Fibroblast of the aortic adventitia (primary cell): ENCODE measurements at places on chromosomes 16 and 17.

- DNase-seq: no peak
Observed at GRCh38 chr16:88610909-88611812, 27.2 kb upstream of the IL17C start.

DNA sequence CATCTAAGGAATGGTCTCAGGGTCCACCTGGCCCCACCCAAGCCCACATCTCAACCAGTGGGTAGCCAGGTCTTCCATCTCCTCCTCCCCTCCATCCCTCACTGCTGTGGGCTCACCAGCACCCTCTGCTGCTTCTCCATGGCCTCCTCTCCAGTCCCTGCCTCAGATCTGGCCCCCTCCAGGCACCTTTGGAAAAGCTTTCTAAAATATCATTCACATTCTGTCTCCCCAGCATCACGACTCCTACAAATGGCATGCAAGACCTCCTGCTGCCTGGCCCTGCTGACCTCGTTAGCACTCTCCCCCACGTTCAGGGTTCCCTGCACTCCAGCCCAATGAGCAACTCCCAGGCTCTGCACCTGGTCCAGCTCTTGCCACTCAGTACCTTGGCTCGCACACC, 13.7 kb downstream of the GLP2R start:
- DNase-seq: no peak

- DNase-seq: no peak
Observed at GRCh38 chr17:34110315-34110714, 144.8 kb upstream of the CCL2 start.

GRCh38 chr16:84065536-84066132, 23.0 kb upstream of the SLC38A8 start:
- DNase-seq: peak; percentile 72

GRCh38 chr16:82027629-82028064, 7.4 kb upstream of the HSD17B2 start:
- DNase-seq: no peak

DNA sequence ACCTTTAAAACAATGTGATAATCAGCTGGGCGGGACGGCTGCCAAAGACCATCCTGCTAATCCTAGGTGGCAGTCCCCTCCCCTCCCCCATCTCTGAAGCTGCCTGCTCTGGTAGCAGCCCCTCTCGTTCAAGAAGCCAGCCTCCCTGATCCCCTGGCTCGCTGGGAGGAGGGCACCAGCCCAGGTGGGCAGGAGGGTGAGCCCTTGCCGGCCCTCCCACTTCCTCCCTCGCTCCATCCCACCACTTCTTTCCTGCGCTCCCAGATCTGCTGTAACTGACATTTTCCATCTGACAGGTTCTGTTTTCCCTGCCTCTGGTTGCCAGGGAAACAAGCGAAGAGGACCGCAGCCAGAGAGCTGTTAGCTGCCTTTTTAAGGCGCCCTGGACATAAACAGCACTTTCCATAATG, 155.7 kb upstream of the TNRC6C start:
- DNase-seq: peak; percentile 29

DNA sequence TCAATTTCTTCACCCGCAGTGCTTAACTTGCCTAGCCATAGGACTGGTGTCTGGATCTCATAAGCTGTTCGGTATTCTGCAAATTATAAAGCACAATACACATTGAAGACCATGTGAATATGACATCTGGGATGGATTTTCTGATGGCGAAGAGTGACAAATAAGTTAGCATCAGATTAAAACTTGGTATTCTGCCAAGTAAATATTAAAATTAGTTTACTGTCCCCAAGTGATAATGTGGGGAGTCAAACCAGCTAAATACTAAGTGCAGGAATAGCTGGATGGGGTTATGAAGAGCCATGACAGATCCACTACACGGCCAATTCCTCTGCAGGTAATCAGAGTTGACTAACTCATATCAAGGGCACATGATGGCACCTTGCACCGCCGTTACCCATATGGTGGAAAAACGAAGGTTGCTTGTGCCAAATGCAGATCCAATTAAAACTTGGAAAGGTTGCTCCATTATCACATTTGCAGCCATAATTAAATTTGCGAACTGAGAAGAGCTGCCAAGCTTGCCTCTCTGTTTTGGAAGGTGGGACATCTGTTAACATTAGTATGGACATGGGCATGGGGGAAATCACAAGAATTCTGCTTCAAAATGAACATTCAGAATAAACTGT, 114.9 kb upstream of the TOM1L1 start:
- DNase-seq: no peak

DNA sequence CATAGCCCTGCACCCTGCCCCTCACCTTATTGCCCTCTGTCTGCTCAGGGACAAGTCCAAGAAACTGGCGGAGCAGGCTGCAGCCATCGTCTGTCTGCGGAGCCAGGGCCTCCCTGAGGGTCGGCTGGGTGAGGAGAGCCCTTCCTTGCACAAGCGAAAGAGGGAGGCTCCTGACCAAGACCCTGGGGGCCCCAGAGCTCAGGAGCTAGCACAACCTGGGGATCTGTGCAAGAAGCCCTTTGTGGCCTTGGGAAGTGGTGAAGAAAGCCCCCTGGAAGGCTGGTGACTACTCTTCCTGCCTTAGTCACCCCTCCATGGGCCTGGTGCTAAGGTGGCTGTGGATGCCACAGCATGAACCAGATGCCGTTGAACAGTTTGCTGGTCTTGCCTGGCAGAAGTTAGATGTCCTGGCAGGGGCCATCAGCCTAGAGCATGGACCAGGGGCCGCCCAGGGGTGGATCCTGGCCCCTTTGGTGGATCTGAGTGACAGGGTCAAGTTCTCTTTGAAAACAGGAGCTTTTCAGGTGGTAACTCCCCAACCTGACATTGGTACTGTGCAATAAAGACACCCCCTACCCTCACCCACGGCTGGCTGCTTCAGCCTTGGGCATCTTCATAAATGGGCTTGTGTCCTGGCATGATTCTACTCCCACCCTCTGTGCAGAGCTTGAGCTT, 6.3 kb upstream of the NFATC3 start:
- DNase-seq: no peak

DNA sequence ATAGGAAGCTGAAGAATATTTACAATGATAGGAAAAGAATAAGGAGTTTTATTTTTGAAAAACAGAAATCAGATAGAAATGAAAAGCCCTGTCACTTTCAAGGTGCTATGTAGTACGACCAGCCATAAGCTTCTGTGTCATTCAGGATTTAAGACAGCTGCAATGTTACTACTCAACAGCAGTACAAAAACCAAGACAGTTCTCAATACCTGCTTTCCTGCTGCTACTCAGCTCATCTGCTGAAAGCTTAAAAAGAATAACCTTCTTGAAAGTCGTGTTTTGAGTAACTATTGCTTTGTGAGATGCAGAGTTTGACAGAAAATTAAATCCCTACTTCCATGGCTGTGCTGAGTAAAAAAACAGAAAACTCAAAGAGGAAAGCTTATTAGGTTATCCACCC, 8.7 kb downstream of the GRB2 start:
- no peak for DNase-seq

DNA sequence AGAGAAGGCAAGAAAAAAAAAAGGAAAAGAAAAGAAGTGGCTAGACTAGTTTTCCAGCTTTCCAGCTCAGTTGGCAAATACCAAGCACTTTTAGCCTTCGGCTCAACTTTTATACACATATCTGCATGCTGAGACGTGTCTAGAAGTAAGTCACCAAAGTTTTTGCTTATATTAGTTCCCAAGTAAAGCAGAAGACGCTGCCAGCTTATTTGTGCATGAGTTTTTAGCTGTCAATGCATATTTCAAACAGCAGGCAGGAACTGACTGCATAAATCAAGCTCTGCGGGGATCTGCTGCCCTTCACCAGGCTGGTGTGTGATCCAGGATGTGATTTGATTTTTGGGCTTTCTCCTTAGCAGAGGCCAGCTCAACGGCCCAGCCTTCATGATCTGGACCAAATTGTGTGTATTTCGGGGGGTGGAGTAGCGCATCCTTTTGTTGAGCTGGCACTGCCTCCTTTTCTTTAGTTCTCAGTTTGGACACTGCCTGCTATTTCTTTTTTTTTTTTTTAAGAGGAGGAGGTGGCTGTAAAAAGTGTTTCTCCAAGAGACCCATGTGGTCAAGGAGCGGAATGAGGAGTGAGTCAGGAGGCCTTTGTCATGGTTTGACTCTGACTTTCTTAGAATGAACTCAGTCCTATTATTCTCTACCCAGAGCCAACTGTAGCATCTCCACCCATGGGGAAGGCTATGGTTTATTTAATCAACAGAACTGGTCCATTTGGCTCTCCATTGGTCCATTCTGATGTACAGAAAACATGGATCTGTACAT, 162.6 kb upstream of the XYLT1 start:
- no peak for DNase-seq

GRCh38 chr17:68566442-68566738, 34.8 kb downstream of the FAM20A start:
- no peak for DNase-seq

GRCh38 chr16:1088295-1089170, 7.5 kb downstream of the C1QTNF8 start:
- no peak for DNase-seq

DNA sequence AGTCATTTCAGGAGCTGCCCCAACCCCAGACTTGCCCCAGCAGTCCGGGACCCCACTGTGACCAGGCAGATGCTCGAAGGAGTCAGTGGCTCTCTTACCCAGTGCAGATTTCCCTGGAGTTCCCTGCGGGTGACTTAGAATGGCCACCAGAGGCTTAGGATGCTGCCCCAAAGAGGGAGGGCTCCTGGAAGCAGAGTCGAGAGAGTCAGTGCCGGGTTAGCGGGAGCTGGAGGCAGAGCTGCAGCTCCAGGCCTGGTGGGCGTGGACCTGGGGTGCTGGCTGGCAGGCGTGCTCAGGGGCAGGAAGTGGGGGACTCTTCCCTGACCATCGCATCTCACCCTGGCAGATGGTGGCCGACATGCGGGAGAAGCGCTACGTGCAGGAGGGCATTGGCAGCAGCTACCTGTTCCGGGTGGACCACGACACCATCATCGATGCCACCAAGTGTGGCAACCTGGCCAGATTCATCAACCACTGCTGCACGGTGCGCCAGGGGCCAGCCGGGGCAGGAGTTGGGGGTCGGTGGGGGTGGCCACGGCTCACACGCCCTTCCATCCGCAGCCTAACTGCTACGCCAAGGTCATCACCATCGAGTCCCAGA, 1.6 kb upstream of the HSD3B7 start:
- no peak for DNase-seq

- no peak for DNase-seq
Observed at GRCh38 chr17:17122781-17123483, 80.7 kb downstream of the MPRIP start.

- peak; percentile 21 for DNase-seq
Observed at GRCh38 chr17:16906680-16907079, 65.2 kb downstream of the TNFRSF13B start.

GRCh38 chr17:48429638-48430586, at the start of gene SKAP1:
Gene SKAP1, minus strand, starts transcription at chr17:48430214.
- DNase-seq: no peak

DNA sequence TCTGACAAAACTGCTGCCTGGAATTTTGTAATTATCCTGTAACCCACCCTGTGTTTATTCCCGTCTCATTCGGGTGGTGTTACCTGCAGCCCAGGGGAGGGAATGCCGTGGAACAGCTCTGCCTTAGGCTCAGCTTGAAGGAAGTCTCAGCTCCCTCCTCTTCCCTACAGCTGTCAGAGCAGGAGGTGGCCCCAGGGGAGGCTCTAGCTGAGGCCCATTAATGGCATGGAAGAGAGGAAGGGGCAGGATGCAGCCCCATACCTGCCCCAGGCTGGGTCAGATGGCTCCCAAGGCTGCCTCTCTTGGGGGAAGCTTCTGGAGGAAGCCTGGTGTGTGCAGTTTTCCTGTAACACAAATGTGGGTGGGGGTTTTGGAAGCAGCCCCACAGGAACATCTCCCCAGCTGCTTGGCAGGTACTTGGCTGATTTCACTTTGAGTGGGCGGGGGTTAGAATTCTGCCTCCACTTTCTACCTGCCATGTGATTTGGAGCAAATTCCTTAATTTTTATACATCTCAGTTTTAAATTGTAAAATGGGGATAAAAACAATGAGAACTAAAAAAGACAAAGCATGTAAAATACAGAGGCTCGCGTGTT, 103.9 kb downstream of the MGAT5B start:
- DNase-seq: no peak
